PC-3 (cell line): ENCODE measurements at places on chromosomes 7 and 10.
A peak's percentile ranks its signal among the peaks of the same experiment; 100 is the strongest.

- no peaks in the 10 kb centered on the region for H3K27me3 ChIP-seq
- H3K36me3 ChIP-seq = no peaks in the 10 kb centered on the region
- peaks cover 6% of the 10 kb centered on the region for H3K4me1 ChIP-seq
- DNase-seq = no peak
- H3K27ac ChIP-seq = no peak overlapping the region
These were observed 38.3 kb downstream of the EPHB4 start for GRCh38 chr7:100789055-100789454.

DNA sequence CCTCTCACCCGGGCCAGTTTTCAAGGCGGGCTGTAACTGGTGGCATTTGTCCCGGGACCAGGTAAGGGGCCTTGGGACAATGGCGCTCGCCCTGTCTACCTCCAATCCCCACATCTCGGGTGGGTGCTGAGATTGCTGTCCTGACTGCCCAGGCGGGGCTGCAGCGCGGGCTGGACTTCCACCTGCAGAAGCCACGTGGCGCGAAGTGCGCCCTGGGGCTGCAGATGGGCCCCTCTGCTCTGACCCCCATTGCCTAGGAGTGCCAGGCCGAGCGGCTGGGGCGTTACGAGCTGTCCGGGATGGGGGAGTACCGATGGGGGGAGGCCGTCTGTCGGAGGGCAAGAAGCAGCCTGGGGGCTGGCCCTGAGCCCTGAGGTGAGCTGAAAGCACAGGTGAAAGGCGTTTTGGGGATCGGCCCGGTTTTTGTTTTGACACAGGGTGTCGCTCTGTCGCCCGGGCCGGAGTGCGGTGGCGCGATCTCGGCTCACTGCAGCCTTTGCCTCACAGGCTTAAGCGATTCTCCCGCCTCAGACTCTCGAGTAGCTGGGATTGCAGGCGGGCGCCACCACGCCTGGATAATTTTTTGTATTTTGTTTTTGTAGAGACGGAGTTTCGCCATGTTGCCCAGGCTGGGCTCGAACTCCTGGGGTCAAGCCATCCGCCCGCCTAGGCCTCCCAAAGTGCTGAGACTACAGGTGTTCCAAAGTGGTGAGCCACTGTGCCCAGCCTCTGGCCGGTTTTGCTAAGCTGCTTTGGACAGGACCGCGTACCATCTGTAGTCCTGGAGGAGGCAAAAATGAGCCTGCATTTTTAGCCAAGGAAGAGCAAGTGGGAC lies at the start of gene SFXN2:
Gene SFXN2 (plus strand): TSS at position 16 of the 835 bp plus-strand sequence. CDS start 12,001 bp downstream, outside the sequence.
- peaks cover 18% of the 10 kb centered on the region for H3K4me1 ChIP-seq
- 0 out of 2 replicates have a peak within 1 kb of the TSS, but pooled peaks have one; percentile 34 for H3K27ac ChIP-seq
- no peaks in the 10 kb centered on the region for H3K36me3 ChIP-seq
- no peaks in the 10 kb centered on the region for H3K27me3 ChIP-seq

DNA sequence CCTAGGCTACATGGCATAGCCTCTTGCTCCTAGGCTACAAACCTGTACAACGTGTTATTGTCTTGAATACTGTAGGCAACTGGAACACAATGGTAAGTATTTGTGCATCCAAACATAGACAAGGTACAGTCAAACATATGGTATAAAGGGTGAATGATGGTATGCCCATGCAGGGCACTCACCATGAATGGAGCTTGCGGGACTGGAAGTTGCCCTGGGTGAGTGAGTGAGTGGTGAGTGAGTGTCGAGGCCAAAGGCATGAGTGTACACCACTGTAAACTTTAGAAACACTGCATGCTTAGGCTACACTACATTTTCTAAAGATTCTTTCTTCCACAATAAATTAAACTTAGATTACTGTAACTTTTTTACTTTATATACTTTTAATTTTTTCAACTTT lies 165.7 kb downstream of the PARD3 start:
- no peaks in the 10 kb centered on the region for H3K27me3 ChIP-seq
- H3K4me1 ChIP-seq = peaks cover 13% of the 10 kb centered on the region; the same call in 1 of the 2 replicates
- no peaks in the 10 kb centered on the region for H3K36me3 ChIP-seq
- DNase-seq = peak; percentile 70
- no peak overlapping the region for H3K27ac ChIP-seq

- no peak overlapping the region for H3K4me3 ChIP-seq
- H3K27ac ChIP-seq = peak overlapping the region; percentile 22; the same call in 1 of the 2 replicates
- DNase-seq = no peak
- H3K27me3 ChIP-seq = no peaks in the 10 kb centered on the region
- peaks cover 17% of the 10 kb centered on the region for H3K4me1 ChIP-seq
- H3K36me3 ChIP-seq = no peaks in the 10 kb centered on the region
These were observed 179.8 kb downstream of the WNT2 start for GRCh38 chr7:117143066-117143465.
